T-cell (primary cell): ENCODE measurements at places on chromosomes 4 and X. TPM values are rescaled to one million over a fixed set of nuclear protein-coding genes. Genes with fewer than 3 reads are reported as not detected.

DNA sequence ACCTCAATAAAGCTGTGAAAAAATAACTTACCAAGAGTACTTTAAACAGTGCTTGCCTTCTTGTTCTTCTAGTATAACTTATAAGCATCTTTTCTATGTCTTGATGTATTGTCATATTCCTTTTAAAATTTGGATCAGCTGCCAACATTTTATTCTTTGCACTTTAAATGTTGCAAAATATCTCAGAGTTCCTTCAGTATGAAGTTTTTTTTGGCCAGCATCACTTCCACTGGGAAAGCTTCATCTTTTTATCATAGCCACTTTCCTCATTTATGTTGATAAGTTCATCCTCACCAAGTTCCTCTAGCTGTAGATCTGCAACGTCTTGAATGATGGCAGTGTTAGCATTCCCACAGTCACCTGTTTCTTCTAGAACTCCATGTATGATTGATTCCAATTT lies 24.2 kb downstream of the CXorf58 start:
- DNase-seq, result no peak

DNA sequence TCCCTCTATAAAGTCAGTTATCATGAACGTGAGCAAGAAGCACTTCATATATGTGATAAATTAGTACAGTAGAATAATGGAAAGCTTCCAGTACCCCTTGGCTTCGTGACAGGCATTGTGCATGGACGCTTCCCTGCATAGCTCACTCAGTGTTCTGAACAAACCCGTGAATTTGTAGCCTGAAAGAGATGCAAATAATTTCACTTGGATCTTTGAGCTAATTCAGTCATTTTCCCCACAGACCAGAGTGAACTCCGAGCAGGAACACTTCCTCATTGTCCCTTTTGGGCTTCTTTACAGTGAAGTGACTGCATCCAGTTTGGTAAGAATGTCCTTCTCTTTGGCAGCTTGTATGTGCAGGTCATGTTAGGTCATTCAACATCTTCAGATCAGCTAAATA lies 50.1 kb downstream of the ADD1 start:
- no peak for DNase-seq

- DNase-seq, result no peak
Observed at GRCh38 chr4:33080275-33080674, 2360.1 kb downstream of the PCDH7 start.

DMRTC1 gene
- total RNA-seq, result 1.5 TPM
